T-helper 1 cell (primary cell): ENCODE measurements at places on chromosomes 7 and 10.

- DNase-seq: no peak
Measured at GRCh38 chr7:66344166-66344565, 139.0 kb downstream of the TPST1 start.

GRCh38 chr7:20776942-20777341 lies 9.7 kb downstream of the SP8 start:
- no peak for DNase-seq

DNA sequence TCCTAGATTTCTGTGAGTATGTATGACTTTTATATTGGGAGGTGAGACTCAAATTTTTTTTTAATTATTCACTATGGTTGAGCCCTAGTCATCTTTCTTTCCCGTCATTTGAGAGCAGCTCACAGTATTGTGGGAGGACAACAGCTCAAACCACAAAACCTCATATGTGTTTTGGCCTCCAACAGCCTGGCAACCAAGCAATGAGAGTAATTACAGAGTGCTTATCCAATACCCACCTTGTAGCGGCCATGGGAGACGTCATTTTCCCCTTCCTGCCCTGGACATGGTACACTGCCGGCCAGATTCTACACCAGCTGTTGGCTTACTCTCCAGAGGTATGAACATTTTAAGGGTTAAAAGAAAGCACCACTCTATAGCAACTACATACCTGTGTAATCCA lies 49.1 kb downstream of the DOCK4 start:
- DNase-seq: no peak

- DNase-seq: no peak
Measured at GRCh38 chr10:77090381-77091356, 546.9 kb downstream of the KCNMA1 start.

DNA sequence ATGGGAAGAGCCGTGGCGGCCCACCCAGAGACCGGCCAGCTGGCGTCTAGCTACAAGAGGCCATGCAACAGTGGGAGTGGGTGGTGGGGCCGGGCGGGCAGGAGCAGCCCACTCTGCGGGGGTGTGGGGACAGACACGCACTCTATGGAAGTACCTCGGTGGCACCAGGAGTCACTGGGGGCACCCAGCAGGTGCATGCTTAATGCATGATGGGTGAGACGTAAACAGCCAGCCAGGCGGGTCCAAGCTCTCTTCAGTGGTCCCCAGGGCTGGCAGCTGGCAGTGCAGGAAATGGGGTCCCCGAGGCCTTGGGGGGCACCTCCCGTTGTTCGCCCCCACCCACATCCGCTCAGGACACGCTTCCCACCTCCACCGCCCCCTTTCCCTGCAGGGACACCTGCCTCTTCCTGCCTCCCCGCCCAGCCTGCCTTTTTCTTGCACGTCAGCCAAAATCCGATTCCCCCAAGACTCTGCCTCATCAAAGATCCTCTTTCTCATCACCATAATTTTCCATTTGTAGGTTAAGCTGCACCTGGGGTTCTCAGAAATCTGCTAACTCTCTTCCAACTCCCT lies 22.6 kb upstream of the PSMG3 start:
- no peak for DNase-seq

GRCh38 chr7:20214921-20215669 lies 2.1 kb downstream of the MACC1 start:
- no peak for DNase-seq

- DNase-seq: no peak
Measured at GRCh38 chr10:11612021-11613001, 861 bp upstream of the USP6NL start.

DNA sequence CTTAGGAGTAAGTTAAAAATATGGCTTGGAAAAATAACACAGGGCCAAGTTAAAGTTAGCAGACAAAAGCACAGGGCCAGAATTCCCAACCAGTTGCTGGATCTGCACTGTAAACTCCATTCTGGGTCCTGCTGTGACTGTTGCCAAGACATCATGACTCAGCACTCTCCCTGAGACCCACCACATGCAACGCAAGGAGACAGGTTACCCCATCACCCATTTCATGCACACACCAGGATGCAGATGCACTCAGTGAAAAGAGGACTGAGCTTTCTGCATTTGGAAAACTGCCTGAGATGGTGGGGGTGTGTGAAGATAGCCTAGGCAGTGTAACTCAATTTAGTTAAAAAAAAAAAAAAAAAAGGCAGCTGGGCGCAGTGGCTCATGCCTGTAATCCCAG lies 97.6 kb upstream of the ZNF438 start:
- no peak for DNase-seq

GRCh38 chr10:3135006-3135405 lies 37.6 kb downstream of the PITRM1 start:
- DNase-seq: no peak

DNA sequence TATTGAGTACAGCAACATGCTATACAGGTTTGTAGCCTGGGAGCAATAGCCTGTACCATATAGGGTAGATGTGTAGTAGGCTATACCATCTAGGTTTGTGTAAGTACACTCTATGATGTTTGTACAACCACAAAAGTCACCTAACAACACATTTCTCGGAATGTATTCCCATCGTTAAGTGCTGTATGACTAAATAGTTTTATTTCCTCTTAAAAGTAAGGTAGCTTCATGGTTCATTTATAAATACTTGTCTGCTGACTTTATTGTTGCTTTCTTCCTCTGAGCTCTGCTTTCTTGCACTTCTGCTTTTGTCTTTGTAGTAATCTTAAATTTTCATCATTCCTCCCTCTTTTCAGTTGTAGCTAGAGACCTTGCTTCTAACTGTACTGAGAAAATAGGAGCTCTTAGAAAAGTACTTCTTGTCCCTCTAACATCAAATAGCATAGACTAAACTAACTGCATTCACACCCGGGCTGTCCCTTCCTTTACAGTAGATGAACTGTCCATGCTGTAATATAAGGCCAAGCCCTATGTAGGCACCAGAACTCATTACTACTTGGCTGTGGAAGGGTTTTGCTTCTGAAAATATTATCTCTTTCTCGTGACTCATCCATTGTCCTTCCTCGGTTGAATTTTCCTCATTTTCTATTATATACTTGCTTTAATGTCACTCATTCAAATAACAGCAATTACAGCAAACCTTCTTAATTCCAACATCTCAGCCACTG lies 55.4 kb upstream of the FAM3C start:
- no peak for DNase-seq

DNA sequence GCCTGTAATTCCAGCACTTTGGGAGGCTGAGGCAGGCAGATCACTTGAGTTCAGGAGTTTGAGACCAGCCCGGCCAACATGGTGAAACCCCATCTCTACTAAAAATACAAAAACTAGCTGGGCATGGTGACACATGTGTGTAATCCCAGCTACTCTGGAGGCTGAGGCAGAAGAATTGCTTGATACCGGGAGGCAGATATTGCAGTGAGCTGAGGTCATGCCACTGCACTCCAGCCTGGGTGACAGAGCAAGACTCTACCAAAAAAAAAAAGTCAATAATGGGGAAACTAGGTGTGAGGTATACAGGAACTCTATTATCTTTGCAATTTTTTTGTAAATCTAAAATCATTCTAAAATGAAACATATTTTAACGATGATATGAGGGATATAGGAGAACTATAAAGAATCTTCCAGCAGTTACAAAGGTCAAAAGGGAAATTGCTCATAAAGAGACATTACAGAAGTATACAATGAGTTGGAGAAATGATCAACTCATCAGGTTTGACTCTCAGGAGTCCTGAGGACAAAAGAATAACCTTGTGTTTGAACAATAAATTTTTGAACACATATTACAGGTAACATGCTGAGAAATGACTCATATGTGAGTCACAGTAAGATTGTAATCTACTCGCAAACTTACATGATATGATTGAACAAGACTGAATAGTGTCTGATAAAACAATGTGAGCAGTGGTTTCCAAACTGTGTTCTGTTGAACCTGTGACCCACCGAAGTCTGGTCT lies 272.6 kb downstream of the FGFR2 start:
- no peak for DNase-seq

- DNase-seq: no peak
Measured at GRCh38 chr10:29057822-29058331, 231.0 kb upstream of the LYZL1 start.

DNA sequence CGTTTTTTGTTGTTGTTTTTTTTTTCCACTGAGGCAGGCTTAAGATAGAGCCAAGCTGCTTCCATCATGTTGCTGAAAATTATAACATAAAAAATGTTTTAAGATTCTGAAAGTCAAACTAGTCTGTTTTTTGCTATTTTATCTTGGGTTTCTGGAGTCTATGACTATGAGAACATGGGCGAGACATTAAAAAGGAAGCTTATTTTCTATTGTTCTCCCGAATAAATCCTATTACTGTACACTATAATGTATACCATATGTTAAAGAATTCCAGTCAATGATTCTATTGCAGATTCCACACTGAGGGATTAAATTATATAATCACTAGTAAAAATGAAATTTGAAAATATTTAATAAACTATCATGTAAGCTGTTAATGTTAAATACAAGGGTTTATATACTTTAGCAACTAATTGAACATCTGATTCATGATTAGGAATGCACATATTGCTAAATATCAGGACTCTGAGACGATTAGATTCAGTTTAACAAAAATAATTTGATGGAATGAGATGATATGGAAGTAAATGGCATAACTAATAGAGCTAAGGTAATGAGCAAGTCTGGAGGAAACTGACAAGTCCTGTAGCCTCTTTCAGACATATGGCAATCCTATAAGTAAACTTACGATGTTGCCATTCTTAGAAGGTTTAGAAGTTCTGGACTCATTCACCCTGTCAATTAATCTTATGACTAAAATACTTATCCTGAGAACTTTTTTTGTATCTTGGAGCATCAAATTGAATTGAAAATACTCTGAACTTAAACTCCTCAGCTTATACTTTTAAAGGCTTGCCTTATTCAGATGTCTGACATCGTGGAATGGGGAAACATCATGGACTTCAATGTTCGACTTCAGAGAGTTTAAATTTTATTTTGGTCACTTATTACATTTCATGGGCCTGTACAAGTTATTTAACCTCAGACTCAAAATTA lies 294.8 kb upstream of the DGKB start:
- no peak for DNase-seq

DNA sequence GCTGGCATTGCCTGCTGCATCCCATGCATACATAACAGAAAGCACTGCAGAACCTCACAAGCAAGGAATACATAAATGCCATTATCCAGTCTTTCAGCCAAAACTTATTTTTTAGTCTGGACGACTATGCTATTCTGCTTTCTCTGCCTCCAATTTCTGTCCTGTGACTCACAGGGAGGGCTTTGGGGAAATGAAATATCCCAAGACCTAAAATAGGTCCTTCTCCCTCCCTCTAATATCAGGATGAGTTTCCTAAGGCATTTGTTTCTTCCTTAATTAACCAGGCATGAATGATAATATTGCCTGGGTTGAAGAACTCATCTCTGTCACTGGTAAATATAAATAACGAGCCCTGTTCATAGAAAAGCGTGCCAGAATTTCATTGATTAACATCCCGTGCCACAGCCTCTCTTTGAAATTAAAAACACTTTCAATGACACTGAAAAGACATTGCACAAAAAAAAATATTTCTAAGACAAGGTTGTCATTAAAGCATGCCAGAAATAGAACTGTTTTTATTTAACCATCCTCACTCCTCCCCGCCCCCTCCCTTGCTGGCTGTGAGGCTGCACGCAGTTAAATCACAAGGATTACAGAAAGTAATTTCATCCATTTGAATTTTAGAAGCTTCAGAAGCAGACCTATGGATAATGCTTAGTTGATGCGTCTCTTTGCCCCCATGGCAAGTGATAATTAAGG lies 103.0 kb upstream of the ANKRD1 start:
- DNase-seq: no peak

DNA sequence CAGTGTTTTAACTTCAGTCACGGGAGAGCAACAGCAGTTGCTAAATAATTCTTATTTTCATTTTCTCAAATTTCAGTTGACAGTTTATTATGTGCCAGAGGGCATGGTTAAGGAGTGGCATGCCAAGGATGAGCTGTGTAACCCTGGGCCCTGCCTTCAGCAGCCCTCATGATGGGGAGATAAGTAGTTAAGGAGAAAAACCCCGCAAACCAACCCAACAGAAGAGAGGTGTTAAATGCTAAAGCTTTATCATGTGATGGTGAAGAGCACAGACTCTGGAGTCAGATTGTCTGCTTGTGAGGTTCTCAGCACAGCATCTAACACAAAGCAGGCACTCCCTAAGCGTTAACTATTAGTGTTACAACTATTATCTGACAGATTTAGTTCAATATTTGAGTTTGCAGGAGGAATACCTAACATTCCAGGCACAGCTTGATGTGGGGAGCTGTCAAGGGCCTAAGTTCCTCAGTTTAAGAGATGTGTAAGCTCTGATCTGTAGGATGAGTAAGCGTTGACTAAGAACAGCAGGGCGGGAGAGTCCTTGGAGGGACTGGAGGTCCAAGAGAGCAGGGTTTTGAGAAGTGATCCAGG lies 29.6 kb downstream of the STAM start:
- DNase-seq: no peak

- DNase-seq: no peak
Measured at GRCh38 chr7:19118636-19119371, 1.4 kb upstream of the TWIST1 start.

- DNase-seq: no peak
Measured at GRCh38 chr7:81333536-81333935, 414.7 kb upstream of the SEMA3C start.

GRCh38 chr7:151875942-151876898 lies 695 bp downstream of the PRKAG2 start:
- peak; percentile 67 for DNase-seq

DNA sequence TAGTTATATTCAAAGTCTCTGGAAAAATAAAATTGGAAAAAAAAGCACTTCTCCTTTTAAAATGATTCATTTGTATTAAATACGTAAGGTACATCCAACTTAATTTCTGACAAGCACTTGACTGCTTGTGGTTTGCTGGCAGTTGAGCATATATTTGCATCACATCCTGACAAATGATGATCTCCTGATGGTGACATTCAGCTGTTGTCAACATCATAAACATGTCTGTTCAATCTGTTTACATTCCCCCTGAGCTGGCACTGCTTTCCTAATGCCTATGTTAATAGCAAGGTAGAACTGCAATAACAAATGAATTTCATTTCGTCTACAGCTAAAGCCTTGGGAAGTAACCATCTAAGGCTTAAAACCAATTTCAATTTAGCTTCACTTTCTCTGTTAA lies 24.4 kb downstream of the TSPAN12 start:
- no peak for DNase-seq

DNA sequence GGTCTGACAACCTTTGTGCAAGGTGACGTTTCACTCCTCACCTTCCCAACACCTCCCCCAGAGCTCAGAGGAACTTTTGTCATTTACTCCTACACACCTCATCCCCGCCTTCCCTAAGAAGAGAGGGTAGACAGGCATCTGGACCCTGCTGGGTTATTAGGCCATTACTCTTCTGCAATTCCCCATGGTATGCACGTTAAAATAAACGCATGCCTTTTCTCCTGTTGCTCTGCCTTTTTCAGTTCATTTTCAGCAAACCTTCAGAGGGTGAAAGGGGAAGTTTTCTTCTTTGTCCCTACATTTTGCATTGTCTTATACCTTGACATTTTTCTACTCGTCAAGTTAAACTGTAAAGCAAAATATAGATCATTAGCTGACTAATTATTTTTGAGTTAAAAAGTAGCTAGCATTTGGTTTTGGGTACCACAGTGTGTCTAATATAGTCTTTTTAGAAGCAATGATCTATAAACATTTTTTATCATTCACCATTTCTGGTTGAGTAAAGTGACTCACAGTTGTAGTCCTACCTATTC lies 10.5 kb upstream of the EDRF1 start:
- no peak for DNase-seq

- DNase-seq: no peak
Measured at GRCh38 chr10:35056133-35056532, 34.0 kb downstream of the CUL2 start.
